ENCODE measurements at places on chromosomes 4 and X.

DNA sequence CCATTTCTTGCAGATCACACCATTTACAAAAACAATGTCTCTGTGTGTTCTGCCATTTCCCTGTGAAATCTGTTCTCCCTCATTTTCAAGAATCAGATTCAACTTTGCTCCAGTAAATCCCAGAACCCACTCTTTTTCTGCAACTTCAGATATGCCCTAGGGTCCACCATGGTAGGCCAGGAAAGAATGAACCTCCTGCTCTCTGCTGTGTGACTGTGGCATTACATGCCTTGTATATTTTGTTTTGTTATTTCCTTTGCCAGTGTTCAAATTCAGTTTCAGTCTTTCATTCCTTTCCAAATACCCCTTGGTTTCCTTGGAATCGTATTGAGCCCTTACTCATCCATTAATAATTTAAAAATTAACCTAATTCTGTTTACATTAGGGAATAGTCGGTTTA is 290.2 kb upstream of the VCX start:
- no peak for DNase-seq

DNA sequence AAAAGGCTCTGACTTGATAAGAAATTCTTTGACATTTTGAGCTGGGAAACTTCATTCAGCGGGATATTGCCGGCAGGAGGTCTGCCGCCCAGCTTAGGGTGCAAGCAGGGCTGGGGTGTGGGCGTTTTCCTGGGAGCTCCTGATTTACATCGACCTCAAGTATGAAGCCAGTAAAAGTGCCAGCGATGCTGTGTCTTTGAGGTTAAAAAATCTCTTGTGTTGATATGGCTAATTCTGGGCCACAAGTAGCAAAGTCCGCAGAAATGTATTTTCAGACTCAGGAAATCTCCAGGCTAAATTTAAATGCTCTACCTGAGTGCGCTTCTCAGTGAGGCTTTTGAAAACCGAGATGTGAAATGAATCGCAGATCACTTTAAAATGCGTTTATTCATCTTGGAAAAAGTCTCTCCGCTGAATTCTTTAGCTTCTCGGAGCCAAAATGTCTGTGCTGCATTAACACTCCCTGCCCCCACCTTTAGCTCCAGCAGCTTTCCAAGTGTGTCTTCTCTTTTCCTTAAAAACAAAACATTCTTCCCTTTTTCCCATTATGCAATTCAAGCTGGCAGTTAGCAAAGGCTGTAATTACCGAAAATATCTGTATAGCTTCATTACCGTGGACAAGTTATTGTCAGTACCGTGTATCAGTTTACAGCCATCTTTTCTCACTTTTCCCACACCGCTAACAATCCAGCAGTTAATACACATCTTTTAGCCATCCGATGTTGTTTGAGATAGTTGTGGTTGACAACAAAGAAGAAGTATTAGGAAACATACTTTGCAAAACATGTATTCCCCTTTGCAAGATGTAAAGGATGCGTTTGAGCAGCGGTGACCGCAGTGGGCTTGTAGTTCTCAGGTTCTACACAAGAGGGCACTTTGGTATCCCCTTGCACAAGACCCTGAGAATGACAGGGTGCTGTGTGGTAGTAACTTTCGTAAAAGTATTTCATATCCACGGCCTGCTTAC is 136.0 kb upstream of the STX18 start:
- DNase-seq, result no peak

DNA sequence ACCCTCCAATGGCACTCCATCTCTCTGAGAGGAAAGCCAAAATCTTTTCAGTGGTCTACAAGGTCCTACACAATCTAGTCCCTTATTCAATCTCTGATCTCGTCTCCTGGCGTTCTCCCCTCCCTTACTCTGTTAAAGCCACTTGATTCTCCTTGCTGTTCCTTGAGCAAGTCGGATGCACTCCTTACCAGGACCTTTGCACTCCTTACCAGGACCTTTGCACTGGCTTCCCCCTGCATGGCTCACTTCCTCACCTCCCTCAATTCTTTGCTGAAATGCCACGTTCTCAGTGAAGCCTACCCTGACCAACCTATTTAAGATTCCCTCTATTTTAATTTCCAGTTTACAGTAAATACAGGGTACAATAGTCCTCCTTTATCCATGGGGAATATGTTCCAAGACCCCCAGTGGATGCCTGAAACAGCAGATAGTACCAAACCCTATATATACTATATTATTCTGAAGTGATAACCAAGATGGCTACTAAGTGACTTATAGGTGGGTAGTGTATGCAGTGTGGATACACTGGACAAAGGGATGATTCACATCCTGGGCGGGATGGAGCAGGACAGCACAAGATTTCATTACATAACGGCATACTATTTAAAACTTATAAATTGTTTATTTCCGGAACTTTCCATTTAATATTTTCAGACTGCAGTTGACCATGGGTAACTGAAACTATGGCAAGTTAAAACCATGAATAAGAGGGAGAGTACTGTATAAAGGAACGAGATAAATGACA is 6.5 kb upstream of the DLG3 start:
- no peak for DNase-seq

DNA sequence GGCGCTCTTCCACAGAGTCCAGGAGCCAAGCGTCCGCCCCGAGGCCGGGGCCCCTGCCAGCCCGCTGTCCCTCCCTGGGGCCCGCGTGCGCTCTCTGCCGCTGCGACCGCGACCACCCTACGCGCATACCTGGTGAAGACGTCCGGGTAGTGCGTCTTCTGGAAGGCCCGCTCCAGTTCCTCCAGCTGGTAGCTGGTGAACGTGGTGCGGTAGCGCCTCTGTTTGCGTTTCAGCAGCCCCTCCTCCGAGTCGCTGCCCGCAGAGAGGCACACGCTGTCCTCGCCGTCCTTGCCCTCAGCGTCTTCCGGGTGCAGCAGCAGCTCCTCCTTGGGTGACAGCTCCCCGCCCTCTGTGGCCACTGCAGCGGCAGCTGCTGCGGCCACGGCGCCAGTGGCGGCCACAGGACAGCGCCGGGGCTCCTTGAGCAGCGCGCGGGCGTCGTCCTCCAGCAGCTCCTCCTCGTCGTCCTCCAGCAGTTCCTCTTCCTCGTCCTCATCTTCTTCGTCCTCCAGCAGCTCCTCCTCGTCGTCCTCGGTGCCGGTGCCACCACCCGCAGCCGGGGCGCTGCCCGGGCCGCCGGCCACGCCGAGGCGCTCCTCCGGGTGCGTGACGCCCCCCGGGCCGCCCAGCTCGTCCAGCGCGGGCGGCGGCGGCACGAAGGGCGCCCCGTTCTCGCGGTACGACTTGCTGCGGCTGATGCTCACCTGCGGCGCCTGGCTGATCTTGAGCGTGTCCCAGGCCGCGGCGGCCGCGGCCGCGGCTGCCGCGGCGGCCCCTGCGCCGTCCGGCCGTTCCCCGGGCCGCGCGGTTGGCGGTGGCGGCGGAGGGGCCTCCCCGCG is 2.8 kb downstream of the ARX start:
- DNase-seq, result no peak

DNA sequence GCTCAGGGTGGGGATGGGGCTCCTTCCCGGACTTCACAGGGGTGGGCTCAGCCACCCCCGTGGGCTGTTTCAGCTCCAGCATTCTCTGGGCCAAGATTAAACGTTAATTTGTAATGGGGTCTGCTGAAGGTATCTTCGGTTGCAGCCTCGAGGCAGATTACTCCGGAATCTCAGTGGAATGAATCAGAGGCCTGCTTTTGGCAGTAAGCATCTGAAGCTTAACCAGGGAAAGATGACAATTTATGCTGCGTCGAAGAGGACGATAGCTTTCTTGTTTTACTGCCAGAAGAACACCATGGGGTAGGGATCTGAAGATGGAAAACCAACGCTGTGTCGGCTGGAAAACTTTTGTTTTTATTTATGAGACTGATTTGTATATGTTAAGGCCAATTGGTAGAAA is 129.2 kb upstream of the MSX1 start:
- no peak for DNase-seq

- DNase-seq, result no peak
Measured at GRCh38 chr4:25703731-25704388, 48.2 kb downstream of the SLC34A2 start.

- DNase-seq, result no peak
Measured at GRCh38 chr4:189124149-189124758, 816.4 kb upstream of the FRG1 start.

GRCh38 chr4:143248827-143249226 is 64.1 kb downstream of the USP38 start:
- no peak for DNase-seq

GRCh38 chrX:137234651-137235402 is 201.0 kb upstream of the GPR101 start:
- no peak for DNase-seq

- no peak for DNase-seq
Measured at GRCh38 chr4:40812856-40813255, 63.1 kb downstream of the NSUN7 start.

DNA sequence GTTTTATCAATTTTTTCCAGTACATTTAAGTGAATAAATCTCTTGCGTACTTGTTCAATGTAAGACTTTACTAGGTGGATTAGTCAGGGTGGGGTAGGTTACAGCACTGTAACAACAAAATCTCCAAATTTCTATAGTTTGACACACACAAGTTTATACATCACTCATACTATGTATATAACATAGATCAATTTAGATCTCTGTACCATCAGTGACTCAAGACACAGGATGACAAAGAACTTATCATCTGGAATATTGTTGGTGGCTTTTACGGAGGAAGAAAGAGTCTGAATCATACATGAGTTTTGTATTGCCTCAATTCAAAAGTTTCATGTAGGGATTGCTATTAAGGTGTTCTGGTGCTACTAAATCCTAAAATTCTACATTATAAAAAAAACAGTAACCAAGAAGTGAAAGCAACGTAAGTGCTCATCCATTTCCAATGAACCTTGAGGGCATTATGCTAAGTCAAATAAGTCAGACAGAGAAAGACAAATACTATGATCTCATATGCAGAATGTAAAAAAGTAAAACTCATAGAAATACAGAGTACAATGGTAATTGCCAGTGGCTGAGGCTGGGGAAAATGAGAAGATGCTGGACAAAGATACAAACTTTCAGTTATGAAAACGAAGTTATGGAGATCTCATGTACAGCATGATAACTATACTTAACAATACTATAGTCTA is 98.0 kb upstream of the DKK2 start:
- no peak for DNase-seq

- DNase-seq, result no peak
Measured at GRCh38 chrX:75957107-75957610, 172.1 kb upstream of the MAGEE2 start.

DNA sequence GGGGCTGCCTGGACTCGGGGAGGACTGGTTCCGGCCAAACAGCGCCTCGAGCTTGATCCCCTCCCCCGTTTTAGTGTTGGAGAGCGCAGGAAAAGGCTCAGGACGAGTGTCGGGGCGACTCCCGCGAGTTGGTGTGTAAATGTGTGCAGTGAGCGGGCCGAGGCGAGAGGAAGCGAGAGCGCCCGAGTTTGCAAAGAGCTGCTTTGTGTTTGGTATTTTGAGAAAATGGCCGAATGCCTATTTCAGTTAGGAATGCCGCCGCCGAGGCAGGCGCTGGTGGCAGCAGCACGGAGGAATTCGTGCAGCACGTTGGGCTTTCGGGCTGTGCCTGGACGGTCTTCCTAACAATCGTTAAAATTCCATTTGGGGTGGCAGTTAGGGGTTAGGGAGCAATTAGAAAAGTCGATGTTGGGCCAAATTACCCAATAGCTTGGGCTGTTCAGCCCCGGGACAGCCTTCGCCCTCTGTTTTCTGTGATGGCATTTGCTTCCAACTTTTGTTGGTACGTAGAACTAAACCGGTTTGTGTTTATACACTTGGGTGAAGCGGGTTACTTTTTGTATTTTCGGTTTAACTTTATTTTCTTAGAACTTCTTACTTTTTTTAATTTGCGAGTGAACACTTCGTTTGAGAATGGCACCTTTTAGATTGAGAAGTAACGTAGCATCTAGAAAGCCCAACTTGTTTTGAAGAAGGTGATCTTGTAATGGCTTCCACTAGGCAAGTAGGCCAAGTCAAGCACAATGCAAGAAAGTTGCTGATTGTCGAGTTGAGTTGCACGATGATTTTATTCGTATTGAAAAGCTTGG is 1.6 kb downstream of the REST start:
- DNase-seq, result no peak

GRCh38 chrX:69197690-69198089 is 32.4 kb upstream of the PJA1 start:
- DNase-seq, result no peak

- DNase-seq, result no peak
Measured at GRCh38 chr4:165192500-165192898, 14.9 kb upstream of the KLHL2 start.

GRCh38 chr4:14267373-14268060 is 640.0 kb upstream of the BOD1L1 start:
- DNase-seq, result no peak

DNA sequence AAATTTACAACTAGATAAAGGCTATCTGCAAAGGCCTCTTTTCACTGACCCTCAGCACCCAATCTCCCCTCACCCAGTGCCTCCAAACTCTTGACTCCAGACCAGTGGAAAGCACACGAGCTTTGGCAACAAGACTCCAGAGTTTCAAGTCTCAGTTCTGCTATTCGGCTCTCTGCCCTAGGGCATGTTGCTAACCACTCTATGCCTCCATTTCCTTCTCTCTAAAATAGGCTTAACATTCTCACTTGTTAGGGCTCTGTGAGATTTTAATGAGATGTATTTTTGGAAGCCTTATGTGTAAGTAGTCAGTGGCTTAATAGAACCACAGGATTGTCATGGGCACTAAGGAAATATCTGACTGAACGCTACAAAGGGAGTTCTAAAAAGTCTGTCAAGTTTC is 116.5 kb upstream of the IQCM start:
- DNase-seq, result no peak

GRCh38 chr4:15677507-15677988 is 4.1 kb upstream of the FAM200B start:
- DNase-seq, result no peak

DNA sequence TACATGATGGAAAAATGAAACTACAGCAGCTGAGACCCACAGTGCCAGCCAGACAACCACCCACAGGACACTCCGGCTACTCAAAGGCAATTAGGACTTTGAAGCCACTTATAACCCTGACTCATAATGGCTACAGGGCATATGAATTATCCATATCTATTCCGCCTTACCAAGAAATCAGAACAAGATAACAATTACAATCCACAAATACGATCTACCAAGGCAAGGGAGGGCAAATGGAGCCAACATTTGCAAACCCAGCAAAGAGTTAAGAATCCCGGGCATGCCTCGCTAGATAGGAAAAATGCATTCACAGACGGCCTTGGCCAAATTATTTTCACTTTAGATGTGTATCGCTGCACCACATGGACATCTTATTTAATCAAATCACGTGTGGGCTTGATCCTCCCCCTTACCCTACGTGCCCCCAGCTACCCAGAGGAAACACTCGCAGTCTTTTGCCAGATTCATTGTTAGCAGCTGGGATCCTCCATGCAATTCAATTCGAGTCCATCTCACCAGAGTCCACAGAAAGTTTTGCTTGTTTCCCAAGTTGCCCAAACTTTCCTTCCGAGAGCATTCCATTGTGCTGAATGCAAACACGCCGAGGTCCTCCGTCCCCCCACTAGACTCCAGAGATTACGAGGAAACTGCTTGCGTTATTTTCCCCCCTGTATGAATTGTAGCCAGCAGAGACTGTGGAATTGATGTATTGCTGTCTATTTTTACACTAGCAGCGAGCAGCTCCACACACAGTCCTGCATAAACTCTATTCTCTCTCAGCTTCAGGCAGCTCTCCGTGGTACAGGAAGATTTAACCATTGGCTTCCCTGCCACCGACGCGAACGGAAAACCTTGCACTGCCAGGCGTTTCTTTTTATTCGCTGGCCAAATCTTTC is 1.2 kb downstream of the PPARGC1A start:
- no peak for DNase-seq

- DNase-seq, result no peak
Measured at GRCh38 chrX:41705042-41705441, 16.3 kb downstream of the GPR34 start.

All from stimulated activated CD8-positive, alpha-beta memory T cell treated with anti-CD3 and anti-CD28 coated beads, Interleukin-12 subunit alpha, Interleukin-12 subunit beta, amount 100 ng/mL, for 4 hours (primary cell).